ENCODE measurements at places on chromosomes 5 and 9.

GRCh38 chr5:169018925-169019324, 282.0 kb downstream of the SLIT3 start:
- no peak for DNase-seq

GRCh38 chr9:133347515-133347984, 381 bp downstream of the MED22 start:
- peak; percentile 67 for DNase-seq

DNA sequence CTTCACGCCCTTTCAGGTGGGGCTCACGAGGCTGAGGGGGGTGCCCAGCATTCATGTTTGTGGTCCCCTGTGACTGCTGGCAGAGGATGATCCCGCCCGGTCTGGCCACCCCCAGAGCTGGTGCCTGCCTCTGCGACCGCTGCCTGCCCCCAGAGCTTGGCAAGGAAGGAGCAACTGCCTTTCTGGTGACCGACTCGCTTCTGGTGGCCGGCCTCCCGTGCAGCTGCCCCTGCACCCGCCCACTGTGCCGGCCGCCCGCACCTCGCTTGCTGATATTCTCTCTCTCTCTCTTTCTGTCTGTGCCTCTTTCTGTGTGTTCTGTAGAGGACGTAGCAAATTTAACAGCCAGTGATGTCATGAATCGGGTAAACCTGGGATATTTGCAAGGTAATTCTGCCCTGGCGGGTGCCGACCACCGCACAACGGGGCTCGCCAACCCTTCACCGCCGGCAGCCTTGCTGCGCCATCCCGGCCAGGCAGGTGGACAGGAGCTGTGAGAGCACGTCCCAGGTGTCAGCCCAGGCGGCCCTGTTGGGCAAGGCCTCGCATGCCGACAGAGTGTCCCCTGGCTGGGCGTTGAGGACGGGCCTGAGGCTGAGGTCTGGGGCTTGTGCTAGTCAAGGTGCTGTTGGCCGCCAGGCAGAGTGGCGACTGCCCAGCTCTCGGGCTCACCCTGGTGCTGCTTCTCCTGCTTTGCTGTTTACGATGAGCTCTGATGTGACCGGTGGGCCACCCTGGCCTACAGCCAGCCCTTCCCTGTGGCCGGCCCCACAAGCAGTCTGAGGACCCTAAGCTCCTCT, 86.0 kb downstream of the KCNT1 start:
- no peak for DNase-seq

GRCh38 chr5:167533814-167534795, 757.3 kb upstream of the WWC1 start:
- DNase-seq: no peak

GRCh38 chr9:89376286-89376685, 58.0 kb downstream of the SECISBP2 start:
- no peak for DNase-seq

DNA sequence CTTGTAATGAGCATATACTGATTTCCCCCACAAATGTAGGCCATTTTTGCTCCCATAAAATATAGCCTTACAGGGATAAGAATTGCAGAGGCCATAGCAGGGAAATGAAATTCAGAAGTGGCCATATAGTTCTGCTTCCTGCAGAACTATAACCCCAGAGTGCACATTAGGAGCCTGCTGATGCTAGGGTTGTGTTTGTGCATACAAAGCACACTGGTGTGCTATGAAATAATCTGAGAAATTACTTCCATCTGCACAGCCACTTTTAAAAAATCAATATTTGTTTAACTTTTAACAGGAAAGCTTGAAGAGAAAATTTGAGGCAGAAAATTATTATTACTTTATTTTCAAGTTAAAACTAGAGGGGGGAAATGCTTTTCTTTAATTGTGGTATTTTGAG, 380.3 kb downstream of the MRPS30 start:
- DNase-seq: no peak

DNA sequence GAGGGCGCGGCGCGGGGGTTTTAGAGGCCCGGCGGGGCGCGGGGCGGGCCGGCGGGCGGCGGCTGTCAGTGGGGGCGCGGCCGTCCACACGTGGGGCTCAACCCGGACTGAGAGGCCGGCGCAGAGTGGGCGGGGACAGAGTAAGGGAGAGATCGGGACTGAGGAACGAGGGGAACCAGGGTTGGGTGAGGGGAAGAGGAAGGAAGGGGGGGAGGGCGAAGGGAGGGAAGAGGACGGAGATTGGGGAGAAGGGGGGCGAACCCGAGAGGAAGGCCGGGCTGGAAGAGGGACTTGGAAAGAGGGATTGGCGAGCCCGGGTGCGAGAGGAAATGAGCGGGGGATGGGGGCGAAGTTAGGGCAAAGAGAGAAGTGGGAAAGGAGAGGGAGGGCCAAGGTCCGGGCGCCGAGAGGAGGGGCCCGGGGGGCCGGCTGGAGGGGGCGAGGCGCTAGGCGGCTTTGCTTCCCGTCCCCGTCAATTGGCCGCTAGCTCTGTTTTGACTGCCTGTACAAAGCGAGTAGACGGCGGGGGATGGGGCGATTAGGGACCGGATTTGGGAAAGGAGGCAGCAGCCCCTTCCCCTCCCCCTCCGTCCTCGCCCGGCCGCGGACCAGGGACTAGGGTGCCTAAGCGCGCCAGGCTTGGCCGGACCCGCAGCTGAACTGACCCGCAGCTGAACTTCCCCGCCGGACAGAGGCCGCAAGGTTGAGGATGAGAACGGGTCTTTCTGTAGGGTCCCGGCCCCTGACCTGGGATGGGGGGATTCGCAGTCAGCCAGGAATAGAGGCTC, 399 bp upstream of the FBN2 start:
- DNase-seq: peak; percentile 26
